ENCODE measurements at places on chromosomes 13 and 19.

- DNase-seq = peak; percentile 43
These were observed 2.0 kb downstream of the GPR183 start for GRCh38 chr13:99305158-99305557.

DNA sequence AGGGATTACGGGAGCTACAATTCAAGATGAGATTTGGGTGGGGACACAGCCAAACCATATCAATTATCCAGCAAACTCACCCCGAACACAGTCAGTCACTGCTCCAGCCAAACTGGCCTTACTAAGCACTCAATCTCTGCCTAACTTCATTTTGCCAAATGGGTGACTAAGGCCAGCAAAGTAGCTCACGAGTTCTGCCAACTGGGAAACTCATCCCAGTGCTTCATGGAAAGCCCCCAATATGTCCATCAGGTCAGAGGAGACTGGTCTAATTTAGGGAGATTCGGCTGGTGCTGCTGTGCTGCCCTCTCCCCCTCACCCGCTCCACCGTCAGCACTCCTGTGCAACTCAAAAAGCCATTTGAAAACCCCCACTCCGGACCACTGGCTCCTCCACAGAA lies 324.0 kb downstream of the FOXO1 start:
- DNase-seq = no peak

- DNase-seq = peak; percentile 12
These were observed 1.9 kb upstream of the SH2D3A start for GRCh38 chr19:6769006-6769619.

GRCh38 chr13:101755228-101755887 lies 302.9 kb downstream of the ITGBL1 start:
- DNase-seq = no peak

GRCh38 chr13:97935071-97935470 lies 18.4 kb upstream of the IPO5 start:
- no peak for DNase-seq

- no peak for DNase-seq
These were observed 3.2 kb upstream of the SPACA6 start for GRCh38 chr19:51689751-51690453.

- no peak for DNase-seq
These were observed 65.5 kb downstream of the TBC1D4 start for GRCh38 chr13:75416327-75417011.

GRCh38 chr19:55553217-55554182 lies 8.2 kb upstream of the SBK3 start:
- DNase-seq = no peak

DNA sequence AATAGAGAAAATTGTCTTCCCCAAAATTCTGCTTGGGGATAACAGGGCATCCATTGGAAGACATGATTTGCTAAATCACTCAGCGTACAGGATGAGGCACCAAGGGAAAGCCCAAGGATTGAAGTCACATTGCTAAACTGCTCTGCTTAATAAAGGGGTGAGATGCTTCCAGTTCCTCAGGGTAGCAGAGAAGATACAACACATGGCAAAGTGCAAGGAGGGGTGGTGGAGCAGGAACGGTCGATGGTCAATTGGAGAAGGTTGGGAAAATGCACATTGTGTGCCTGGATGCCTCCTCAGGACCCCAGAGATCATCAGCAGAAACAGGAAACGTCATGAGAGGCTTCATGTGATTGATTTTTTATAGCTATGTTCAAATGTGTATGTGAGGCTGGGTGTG lies 116.3 kb upstream of the SOX1 start:
- DNase-seq = no peak

DNA sequence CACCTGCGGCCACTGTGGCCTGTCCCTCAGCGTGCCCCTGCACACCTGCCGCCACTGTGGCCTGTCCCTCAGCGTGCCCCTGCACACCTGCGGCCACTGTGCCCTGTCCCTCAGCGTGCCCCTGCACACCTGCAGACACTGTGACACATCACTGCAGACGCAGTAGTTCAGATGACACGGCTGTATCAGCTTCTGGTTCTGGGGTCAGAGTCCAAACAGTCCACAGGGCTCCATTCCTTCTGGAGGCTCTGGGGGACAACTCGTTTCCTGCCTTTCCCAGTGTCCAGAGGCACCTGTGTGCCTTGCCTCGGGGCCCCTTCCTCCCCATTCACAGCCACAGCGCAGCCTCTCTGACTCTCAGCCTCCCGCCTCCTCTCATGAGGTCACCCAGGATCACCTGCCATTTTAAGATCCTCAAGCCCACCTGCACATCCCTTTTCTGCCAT lies 5.5 kb downstream of the SF3A2 start:
- DNase-seq = no peak

- no peak for DNase-seq
These were observed 3.0 kb downstream of the TOMM40 start for GRCh38 chr19:44894052-44894400.

GRCh38 chr13:42849200-42849599 lies 67.8 kb downstream of the FAM216B start:
- no peak for DNase-seq

- no peak for DNase-seq
These were observed 24.4 kb upstream of the LDLR start for GRCh38 chr19:11064831-11065303.

DNA sequence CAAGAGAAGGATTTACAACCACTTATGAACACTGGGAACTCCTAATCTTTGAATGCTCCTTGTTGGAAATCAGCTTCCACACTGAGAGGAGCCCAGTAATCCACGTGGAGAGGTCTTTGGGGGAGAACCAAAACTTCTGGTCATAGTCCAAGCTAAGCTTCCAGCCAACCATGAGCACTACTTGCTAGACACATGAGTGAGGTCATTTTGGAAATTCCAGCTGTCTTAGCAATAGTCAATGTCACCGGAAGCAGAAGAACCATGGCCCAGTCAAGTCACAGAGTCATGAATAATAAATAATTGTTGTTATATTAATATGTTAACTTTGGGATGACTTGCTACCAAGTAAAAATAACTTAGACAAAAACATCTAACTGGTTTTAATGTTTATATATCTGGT lies 324.9 kb upstream of the SGCG start:
- DNase-seq = no peak

GRCh38 chr13:21240586-21240985 lies 64.1 kb downstream of the MRPL57 start:
- no peak for DNase-seq

GRCh38 chr13:60370343-60370742 lies 26.7 kb upstream of the TDRD3 start:
- no peak for DNase-seq

GRCh38 chr13:27161980-27162379 lies 9.6 kb downstream of the USP12 start:
- DNase-seq = no peak

GRCh38 chr13:75481176-75482069 lies 546 bp downstream of the TBC1D4 start:
- no peak for DNase-seq

DNA sequence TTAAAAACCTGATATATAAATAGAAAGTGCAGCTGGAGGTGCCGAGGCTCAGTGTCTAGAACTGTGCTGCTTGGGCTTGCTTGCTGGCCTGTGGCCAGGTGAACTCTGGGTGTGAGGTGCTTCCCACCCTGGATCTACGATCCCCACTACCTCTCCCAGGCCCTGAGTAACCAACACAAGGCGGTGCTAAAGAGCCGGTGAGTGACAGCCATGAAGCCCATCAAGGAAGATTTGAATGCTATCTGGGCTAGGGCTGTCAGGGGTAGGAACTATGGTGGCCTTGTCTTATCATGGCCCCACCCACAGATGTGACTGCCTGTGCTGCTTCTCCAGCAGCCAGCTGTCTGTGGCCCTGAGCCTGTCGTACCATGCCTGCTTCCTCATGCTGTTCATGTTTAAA lies 25.6 kb upstream of the ZNF91 start:
- DNase-seq = no peak

DNA sequence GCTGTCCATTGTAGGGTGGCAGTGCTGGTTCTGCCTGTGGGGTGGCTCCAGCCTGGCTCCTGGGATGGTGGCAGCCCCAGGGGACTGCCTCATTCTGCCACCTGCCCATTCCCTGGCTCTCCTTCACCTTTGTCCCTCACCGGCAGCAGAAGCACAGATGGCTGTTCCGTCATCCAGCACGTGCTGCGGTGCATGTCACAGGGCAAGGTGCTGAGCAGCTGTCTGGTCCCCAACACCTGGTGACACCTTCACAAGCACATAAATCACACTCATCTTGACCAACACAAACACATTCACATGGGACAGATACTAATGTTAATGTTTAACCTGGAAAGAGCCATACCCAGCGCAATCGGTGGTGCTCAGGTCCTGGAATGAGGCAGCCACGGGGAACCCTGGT lies 126.8 kb downstream of the UQCRFS1 start:
- no peak for DNase-seq

DNA sequence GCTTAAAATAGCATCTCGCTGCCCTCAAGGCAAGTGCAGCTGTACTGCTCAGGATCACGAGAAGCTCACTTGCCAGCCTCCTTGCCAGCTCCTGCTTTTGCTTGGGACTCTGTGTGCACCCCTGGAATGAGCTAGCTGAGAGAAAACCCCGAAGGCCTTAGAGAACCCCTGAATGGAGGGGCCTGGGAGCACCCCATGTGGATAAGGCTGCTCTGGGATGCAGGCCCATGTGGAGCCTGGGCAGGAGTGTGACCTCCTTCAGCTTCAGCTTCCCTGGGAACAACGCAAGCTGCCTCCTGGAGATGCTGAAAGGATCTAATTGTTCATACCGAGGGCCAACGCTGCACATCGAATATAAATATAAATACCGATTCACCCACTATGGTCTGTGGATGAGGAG lies 109.2 kb downstream of the HSPH1 start:
- no peak for DNase-seq

DNA sequence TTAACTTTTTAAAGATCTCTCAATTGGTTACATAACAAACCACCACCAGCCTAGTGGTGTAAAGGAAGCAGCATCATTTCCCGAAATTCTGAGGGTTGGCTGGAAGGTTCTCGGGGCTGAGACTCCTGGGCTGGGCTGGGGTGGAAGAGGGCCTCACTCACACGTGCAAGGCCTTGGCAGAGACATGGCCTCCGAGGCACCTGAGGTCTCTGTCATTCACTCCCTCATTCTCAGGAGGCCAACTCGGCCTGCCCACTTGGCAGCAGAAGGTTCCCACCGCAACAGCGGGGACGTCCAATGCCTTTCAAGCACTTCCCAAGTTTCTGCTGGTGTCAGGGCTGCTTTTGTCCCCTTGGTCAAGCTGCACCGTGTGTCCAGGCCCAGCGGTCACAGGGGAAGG lies 18.6 kb upstream of the RASA3 start:
- peak; percentile 80 for DNase-seq

- DNase-seq = peak; percentile 70
These were observed 2.6 kb upstream of the CACNG7 start for GRCh38 chr19:53906211-53907192.

GRCh38 chr19:10640361-10640760 lies 13.8 kb upstream of the ILF3 start:
- no peak for DNase-seq

DNA sequence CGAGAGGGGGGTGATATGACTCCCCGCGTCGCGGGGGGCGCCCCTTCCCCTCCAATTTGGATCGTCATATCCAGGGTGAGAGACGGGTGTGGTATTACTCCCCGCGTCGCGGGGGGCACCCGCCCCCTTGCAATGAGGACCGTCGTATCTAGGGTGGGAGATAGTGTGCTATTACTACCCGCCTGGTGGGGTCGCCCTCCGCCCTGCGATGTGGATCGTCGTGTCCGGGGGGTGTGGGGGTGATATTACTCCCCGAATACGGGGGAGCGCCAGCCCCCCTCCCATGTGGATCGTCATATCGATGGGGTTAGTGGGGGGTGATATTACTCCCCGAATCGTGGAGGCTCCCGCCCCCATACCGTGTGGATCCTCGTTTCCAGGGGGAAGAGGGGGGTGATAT lies 29.2 kb upstream of the RGCC start:
- DNase-seq = peak; percentile 36

GRCh38 chr19:53538378-53539109 lies 599 bp downstream of the ZNF331 start:
- no peak for DNase-seq

GRCh38 chr19:9296336-9296735 lies 13.3 kb downstream of the ZNF699 start:
- DNase-seq = no peak

- no peak for DNase-seq
These were observed 23.4 kb upstream of the TCF3 start for GRCh38 chr19:1675633-1676350.

DNA sequence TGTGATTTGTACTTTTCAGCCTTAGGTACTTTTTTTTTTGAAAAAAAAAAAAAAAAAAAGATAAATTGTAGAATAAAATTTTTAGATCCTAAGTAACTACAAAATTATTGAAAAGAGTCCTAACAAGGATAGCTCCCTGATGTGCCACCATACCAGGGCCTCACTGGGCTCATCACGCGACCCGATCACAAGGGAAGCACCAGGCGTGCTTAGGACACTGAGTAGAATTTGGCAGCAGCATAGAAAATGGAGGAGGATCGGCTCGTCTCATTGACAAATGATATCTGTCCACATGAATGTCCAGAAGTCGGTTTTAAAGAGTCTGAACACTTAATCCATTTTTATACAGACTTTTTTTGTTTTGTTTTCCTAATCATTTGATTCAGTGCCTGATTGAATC lies 179.0 kb downstream of the STK24 start:
- no peak for DNase-seq

DNA sequence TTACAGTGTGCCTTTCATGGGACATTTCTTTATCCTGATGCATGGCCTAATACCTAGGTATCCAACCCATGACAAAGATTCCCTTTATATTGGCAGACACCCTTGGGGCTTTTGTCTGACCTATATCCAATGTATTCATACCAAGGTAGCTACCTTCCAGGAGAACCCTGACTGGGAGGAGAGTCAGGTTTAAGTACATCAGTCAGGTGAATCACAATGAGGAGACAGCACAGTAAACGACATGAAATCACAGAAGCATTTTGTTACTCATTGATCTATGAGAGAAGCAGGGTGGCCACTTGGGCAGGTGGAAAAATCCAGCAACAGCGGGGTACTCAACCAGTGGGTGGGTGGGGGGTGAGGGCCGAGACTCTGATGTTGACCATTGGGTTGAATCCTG lies 527.4 kb upstream of the ATXN8OS start:
- DNase-seq = no peak

- DNase-seq = no peak
These were observed 18.7 kb upstream of the ATXN8OS start for GRCh38 chr13:70088926-70089325.

- no peak for DNase-seq
These were observed 159.5 kb downstream of the OLFM4 start for GRCh38 chr13:53188120-53188519.

- no peak for DNase-seq
These were observed 69.7 kb downstream of the ERICH6B start for GRCh38 chr13:45545686-45546409.

- no peak for DNase-seq
These were observed 431.2 kb downstream of the KCTD12 start for GRCh38 chr13:76454991-76455390.

- no peak for DNase-seq
These were observed 326.9 kb downstream of the DACH1 start for GRCh38 chr13:71540098-71540497.

- peak; percentile 65 for DNase-seq
These were observed 30.8 kb downstream of the PIN1 start for GRCh38 chr19:9865732-9866501.
